ENCODE measurements at places on chromosomes 1 and 21.

- DNase-seq: no peak
These were observed 6.1 kb upstream of the GCSAML start for GRCh38 chr1:247542811-247543210.

GRCh38 chr1:179889589-179889988, 7.5 kb downstream of the TOR1AIP1 start:
- no peak for DNase-seq

GRCh38 chr1:186671136-186671825, 8.9 kb downstream of the PTGS2 start:
- DNase-seq: no peak

DNA sequence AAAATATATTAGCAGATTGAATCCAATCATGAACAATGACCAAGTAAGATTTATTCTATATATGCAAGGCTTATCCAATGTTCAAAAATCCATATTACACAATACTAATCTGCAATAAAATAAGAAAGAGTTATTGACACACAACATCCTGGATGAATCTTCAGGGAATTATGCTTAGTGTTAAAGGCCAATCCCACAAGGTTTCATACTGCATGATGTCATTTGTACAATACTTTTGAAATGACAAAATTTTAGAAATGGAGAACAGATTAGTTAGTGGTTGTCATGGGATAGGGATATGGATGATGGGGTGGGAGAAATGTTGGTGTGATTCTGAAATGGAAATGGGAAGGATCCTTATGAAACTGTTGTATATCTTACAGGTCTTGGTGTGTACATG, 425.7 kb downstream of the SIPA1L2 start:
- no peak for DNase-seq

DNA sequence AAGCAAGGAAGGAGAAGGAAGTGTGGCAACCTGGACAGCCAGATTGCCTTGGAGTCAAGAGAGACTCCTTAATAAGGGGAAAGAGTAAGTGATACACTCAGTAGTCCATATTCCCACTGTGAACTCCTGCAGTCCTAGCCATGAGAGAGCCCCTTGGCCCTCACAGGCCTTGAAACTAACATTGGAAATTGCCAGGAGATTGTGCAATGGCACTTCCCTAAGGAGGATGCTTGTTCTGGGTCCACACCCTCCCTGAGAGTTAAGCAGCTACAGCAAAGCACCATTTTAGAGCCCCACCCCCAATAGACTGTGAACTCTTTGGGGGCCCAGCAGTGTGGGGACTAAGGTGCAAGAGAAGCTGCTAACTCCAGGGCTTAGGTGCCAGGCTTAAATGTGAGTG, 367.7 kb upstream of the CAMK1G start:
- no peak for DNase-seq

GRCh38 chr1:10980094-10980577, 32.3 kb upstream of the TARDBP start:
- DNase-seq: peak; percentile 45

GRCh38 chr1:240242601-240243144, 151.0 kb downstream of the FMN2 start:
- DNase-seq: no peak

GRCh38 chr21:43355266-43355924, 71.5 kb downstream of the SIK1 start:
- DNase-seq: no peak

GRCh38 chr1:222970711-222971110, 155.9 kb downstream of the DISP1 start:
- DNase-seq: no peak

DNA sequence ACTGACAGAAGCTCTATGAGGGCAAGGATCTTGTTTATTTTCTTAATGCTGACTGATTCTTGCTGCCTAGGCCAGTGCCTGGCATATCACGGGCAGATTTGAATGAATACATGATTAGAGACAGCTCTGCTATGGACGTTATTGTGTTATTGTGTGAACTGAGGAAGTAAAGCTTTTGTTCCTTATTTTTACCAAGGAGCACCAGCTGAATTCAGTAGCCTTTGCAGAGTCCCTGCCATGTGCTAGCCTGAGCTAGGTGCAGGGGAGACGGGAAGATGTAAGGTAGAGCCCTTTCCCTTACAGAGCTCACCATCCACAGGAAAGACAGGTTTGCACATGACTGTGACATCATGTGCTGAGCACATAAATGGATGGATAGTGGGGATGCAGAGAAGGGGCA, 36.0 kb upstream of the SCMH1 start:
- no peak for DNase-seq

DNA sequence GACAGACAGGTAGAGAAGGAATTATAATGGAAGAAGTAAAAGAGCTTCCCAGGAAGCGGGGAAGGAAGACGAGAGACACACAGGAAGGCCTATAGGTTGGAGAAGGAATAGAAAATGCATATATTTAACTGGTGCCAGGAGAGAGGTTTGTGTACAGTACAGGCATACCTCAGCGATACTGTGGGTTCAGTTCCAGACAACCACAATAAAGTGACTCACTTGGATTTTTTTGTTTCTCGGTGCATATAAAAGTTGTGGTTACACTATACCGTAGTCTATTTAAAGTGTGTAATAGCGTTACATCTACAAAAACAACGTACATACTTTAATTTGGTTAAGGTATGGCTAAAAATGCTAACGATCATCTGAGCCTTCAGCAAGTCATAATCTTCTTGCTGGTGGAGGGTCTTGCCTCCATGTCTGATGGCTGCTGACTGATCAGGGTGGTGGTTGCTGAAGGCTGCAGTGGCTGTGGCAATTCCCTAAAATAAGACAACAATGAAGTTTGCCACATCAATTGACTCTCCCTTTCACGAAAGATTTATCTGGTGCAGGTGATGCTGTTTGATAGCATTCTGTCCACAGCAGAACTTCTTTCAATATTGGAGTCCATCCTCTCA, 16.0 kb downstream of the YARS1 start:
- DNase-seq: no peak

DNA sequence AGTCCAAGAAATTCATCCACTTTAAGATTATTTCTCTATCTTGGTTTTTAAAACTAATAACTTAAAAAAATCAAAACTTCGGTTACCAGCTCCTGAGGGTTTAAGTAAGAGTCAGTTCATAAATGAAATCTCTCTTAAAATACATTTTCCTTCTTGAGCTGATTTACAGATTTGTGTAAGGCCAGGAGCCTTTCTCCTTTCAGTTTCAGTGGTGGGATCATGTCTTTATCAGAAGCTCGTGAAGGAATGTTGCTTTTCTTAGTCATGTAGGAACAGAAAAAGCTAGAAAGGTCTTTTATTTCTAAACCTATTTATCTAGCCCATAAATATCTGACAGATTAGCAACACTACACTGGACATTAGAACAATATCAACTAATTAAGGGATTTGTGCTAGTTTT, 390.2 kb downstream of the GPATCH2 start:
- no peak for DNase-seq

- no peak for DNase-seq
These were observed 35.1 kb upstream of the GRIK3 start for GRCh38 chr1:37069406-37069805.

DNA sequence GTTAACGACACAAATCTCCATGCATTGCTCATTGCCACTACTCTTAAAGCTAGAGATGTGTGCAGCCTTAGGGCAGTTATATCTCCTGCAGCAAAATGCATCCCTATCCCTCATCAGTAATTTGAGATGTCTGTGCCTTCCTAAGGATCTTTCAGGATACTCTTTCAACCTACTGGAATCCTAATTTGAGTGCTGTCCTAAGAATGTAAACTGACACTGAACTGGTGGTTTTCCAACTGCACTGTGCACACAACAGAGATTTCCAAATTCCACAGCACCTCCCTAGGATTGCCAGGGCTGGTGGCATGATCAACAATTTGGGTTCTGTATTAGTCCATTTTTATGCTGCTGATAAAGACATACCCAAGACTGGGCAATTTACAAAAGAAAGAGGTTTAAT, 193.9 kb downstream of the LTN1 start:
- no peak for DNase-seq

DNA sequence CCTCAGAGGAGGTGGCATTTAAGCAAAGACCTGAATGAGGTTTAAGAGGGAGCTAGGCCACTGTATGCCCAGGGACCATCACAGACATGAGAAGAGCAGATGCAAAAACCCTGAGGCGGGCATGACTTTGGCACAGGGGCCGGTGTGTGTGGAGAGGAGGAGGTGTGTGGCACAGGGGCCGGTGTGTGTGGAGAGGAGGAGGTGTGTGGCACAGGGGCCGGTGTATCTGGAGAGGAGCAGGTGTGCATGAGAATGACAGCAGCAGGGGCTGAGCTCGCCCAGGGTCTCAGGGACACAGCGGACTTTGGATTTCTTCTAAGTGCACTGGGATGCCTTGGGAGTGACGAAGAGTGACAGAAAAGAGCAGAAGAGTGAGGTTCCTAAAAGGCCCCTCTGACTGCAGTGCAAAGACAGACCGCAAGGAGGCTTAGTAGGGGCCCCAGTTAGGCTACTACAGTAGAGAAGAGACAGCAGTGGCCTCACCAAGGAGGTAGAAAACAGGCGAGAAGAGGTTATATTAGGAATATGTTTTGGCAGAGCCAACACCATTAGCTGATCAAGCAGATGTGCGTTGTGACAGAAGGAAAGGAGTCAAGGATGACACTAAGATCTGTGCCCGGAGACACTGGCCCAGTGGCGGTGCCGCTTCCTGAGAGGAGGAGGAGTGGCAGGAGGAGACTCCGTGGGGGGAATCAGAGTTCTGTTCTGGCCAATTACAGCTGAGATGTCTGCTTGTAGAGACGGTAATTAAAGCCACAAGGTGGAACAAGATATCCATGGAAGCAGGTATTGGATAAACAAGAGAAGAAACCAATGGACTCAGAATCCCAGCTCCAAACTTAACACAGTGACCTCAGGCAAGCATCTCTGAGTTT, 18.4 kb downstream of the ZBTB17 start:
- no peak for DNase-seq

DNA sequence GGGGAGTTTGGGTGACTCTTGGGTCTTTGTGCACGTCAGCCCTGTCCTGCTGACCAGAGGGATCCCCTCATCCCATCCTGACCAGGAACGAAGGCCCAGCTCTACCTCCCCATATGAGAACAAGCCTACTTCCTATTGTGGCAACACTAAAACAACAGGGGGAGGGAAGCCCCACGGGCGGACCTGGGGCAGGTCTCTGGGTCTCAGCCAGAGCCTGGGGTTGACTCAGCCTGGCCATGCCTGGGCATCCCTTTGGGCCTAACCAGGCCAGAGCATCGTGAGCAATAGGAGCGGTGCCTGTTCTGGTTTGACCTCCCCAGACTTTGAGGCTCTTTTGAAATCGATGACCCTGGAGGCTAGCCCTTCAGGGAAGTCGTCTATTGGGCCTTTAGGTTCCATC, 16.8 kb downstream of the RPS6KA1 start:
- DNase-seq: no peak

GRCh38 chr1:246782120-246782900, 58.1 kb downstream of the SCCPDH start:
- DNase-seq: no peak

Measured in omental fat pad (tissue), 4 donors.